ENCODE measurements at places on chromosomes 6 and 20.

DNA sequence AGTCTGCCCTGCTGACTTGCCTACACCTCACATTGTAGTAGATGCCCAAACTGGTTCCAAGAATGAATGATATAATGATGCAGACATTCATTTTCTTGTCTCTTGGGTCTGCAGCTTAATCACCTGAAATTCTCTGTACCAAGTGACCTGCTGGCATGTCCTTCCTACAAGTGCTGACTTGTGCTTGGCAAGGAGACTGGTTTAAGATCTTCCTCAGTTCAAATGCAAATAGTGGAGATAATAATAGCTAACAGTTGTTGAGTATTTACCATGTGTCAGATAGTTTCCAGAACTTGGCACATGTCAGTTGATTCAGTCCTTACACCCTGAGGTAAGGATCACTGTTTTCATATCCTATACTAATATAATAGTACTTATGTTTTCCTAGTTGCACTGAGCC lies 223.4 kb downstream of the SLC24A3 start:
- DNase-seq = no peak

GRCh38 chr6:77457720-77458349 lies 5.5 kb downstream of the HTR1B start:
- DNase-seq = peak; percentile 70

DNA sequence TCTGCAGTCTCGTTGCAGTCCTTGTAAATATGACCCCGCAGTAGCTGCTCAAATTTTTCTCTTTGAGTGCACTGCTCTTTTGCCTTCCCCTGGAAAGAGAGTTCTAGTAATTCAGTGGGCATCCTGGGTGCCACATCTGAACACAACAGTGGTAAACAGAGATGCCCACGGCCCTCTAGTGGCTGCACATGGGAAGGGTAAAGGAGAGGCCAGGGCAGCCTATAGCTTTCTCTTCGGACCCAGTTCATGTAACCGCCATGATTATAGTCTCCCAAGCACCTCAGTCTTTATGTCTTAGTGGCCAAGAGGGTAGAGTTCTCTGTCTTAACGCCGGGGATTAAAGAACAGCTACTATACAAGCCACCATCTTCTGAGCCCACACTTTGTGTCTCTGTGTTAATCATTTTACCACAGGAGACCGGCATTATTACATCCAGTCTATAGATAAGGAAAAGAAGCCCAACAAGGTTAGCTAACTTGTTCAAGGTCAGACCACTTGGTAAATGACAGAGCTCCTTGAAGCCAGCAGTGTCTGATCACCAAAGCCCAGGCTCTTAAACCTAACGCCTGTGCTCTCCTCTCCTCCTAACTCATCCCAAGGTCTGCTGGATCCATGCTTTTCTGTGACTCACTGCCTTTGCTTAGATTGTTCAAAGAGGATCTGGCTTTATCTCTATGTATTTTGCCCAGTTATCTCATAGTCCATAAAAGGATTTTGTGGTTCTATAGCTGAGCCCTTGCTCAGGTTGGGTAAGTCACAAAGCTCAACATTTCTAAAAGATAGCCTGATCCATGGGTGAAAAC lies 81.8 kb downstream of the ISM1 start:
- DNase-seq = peak; percentile 8

DNA sequence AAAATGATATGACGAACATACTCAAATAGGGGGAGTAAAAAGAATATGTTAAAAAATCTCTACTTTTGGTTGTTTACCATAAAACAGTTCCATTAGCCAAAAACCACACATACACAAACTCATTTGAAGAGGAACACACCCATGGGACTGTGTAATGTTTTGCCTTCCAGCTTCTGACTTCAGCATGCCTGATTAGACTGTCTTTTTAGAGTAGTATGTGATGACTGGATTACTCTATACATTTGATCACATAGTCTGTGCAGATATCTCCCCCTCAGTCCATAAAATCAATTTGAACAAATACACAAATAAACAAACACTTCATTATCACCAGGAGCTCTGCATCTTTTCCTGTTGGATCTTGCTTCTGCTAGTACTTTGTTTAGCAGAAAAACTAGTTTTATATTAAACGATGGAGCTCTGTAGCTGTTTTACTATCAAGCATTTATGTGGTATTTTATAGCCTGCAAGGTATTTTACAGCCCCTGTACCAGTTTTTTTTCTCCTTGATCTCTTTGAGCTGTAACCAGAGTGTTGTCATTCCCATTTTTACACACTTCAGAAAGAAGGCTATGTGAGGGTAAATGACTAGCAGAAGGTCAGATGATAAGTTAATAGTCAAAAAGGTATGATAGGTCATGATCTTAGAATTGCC lies 866.5 kb upstream of the MAP3K7 start:
- DNase-seq = no peak

DNA sequence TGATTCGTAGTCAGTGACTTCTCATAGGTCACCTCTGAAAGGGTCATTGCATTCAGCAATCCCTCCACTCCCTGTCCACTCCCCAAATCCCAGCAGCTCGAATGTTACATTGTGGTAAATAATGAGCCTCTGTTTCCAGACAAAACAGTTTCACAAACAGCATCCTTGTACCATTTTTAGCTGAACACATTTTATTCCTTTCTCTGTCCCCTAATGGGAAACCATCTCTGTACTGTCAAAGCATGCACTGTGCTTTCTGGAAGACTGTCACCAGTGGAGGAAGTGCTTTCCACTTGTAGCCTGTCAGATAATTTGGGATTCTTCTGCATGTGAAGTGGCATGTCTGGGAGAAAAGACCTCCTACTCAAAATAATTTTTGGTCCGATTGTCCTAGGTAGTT lies 82.0 kb downstream of the SLC35F1 start:
- no peak for DNase-seq

DNA sequence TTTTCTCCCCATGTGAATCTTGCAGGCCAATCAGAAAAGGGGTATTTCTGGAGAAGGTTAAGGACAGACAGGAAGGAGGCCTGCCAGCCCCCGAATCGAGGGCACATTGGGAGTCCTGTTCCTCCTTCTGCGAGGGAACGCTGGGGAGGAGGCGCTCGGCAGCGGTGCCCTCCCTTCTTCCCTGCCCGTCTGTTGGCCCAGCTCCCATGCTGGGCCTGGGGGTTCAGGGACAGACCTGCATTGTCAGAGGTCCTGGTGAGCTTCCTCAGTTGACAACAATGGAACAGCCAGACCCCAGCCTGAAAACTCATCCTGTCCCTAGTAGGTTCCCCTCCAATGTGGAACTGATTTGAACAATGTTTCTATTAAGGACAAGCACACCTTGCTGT lies 15.1 kb upstream of the SYNJ2 start:
- no peak for DNase-seq

GRCh38 chr6:156471000-156471399 lies 306.2 kb upstream of the ARID1B start:
- no peak for DNase-seq

DNA sequence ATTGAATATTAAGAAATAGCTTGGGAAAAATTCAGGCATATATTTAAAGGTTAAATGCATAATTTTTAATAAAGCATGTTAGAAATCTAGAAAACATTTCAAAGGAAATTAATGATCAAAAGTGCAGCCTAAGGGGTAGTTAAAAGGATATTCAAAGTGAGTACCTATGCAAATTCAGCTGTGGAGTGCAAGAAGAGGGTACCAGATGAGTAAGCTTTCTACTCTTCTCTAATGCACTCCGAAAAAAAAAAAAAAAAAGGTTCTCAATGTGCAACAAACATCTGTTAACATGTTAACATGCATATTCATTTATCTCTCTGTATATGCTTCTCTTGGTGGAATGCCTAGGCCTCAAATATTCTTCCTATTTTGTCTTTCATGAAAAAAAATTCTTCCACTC lies 32.0 kb upstream of the KATNA1 start:
- DNase-seq = no peak

DNA sequence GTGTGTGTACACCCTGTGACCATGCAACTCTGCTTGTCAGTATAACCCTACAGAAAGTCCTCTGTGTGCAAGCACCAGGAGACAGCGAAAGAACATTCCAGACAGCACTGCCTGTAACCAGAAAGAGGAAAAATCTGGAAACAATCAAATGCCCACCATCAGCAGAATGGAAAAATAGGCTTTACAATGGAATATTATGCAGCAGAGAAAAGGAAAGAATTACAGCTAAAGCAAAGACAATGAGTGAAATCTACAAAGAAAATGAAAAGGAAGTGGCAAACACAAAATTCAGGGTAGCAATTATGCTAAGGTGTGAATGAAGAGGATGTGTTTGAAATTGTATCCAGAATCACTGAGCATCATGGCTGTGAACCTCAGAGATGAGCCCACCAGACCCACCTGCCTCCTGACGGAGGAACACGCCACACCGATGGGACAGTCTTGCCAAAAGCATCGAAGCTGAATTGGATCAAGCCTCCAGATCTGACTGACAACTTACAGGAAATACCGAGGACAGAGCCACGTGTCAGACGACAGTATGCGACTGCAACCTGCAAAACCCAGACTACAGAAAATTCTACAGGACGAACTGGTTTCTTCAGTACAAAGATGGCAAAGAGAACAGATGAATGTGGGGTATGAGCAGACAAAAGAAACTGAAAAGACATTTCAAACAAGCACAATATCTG lies 133.2 kb downstream of the NFATC2 start:
- DNase-seq = no peak
